ENCODE measurements at places on chromosomes 3 and 15.

- DNase-seq, result no peak
Observed at GRCh38 chr3:81451611-81452010, 309.8 kb downstream of the GBE1 start.

DNA sequence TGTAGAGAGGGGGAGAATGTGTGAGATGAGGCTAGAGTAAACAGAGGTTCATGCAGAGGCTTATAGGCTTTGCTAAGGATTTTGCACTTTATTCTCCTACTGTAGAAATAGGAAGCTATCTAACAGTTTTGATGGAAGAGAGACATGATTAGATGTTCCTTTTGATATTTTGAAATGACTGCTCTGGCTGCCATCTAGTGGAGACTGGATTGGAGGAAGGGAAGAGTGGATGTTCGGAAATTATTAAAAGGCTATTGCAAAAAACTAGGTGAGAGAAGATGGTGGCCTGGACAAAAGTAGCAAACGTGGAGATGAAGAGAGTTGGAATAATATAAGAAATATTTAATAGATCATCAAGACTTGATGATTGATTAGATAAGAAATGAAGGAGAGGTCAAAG, 42.2 kb downstream of the SYN2 start:
- no peak for DNase-seq

GRCh38 chr3:47266709-47267489, 15.7 kb downstream of the KIF9 start:
- peak; percentile 63 for DNase-seq

- peak; percentile 67 for DNase-seq
Observed at GRCh38 chr3:193301433-193301832, 60.4 kb downstream of the PLAAT1 start.

- DNase-seq, result no peak
Observed at GRCh38 chr3:45164056-45164455, 17.9 kb upstream of the CDCP1 start.

- no peak for DNase-seq
Observed at GRCh38 chr3:64265646-64266045, 40.4 kb upstream of the PRICKLE2 start.

GRCh38 chr15:47908950-47909670, 191.8 kb downstream of the SEMA6D start:
- peak; percentile 24 for DNase-seq

GRCh38 chr15:58641660-58642059, 107.8 kb downstream of the ADAM10 start:
- no peak for DNase-seq

DNA sequence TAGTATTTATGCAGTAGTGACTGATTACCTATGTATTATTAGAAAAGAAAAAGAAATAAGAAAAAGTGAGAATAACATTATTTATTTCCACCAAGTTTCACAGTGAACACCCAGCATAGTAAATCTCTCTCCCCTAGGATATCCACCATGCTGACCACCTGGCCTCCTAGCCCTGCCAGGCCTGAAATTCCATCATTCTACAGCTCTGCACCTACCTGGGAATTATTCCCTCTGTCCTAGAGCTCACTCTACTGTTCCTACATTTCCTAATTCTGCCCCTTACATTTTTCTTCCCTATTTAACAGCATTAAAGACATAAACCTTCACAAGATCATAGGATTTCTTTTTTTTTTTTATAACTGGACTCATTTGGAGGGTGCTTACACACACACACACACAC, 525.3 kb upstream of the PPP2R3A start:
- DNase-seq, result no peak

DNA sequence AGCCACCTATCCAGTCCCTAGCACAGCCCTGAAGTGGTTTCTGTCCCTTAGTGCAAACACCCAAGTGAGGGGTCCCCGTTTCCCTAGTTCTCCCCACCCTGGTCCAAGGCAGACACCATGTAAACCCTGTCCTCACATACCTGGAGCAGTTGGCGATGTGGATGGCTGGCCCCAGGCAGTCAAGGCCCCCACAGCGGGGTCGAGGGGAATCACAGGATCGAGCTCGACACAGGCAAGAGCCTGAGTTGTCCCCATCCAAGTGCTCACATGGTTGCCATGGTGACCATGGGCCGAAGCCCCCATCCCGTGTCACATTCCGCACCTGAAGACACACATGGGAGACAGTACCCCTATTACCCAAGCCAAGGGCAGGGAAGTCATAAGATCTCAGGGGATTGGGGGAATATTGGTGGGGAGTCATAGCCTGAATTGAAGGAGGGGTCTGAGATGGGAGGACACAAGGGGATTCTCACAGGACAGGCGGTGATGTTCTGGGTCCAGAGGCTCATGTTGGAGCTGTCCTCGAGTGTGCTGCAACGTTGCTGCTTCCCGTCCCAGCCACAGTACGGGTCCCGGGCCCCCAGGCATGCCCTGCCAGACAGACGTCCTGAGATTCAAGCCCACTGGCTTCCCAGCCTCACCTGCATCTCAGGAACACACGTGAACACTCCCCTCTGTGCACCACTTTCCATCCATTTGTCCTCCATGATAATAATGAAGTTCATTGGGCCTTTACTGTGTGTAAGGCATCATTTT, 112.1 kb downstream of the SEMA5B start:
- no peak for DNase-seq

DNA sequence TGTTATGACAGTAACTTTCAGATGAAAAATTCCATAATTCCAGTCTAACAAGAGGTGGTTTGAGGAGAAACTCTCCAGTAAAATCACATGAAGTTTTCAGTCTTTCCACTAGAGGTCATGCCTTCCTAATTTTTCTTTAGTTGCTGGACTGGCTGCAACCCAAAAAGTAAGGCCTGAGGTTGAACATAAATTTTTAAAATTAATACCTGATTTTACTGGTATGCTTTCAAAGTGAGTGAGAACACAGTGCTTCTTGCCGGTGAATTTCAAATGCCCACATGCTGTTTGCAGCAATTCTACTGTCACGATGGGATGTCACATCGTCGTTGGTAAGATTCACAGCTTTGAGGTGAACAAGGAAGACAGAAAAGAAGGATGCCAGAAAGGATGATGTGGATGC, 89.0 kb upstream of the FGF12 start:
- DNase-seq, result peak; percentile 45
